ENCODE measurements at places on chromosomes 3 and 15.

DNA sequence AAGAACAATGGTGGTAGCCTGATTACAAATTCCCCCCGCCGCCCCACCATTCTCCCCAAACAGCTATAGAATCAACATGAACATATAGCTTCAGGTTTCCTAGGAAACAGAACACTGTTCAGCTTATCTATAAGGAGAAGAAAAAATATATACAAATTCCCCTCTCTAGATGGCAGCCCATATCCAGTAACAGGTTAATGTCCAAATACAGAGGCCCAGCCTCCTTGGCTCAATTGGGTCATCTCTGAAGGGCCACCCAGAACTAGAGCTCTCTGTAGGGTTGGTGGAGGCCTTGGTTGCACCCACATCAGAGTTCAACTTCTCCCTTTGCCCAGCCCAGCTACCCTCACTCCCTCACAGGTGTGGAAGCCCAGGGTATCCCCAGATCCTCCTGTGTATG lies 91.5 kb upstream of the ADAMTS17 start:
- no peak for DNase-seq

GRCh38 chr15:47959617-47960413 lies 161.0 kb upstream of the SLC24A5 start:
- DNase-seq: no peak

GRCh38 chr15:75597667-75598341 lies 18.7 kb upstream of the PTPN9 start:
- no peak for DNase-seq

- DNase-seq: no peak
Measured at GRCh38 chr3:136928240-136928639, 29.5 kb upstream of the IL20RB start.

DNA sequence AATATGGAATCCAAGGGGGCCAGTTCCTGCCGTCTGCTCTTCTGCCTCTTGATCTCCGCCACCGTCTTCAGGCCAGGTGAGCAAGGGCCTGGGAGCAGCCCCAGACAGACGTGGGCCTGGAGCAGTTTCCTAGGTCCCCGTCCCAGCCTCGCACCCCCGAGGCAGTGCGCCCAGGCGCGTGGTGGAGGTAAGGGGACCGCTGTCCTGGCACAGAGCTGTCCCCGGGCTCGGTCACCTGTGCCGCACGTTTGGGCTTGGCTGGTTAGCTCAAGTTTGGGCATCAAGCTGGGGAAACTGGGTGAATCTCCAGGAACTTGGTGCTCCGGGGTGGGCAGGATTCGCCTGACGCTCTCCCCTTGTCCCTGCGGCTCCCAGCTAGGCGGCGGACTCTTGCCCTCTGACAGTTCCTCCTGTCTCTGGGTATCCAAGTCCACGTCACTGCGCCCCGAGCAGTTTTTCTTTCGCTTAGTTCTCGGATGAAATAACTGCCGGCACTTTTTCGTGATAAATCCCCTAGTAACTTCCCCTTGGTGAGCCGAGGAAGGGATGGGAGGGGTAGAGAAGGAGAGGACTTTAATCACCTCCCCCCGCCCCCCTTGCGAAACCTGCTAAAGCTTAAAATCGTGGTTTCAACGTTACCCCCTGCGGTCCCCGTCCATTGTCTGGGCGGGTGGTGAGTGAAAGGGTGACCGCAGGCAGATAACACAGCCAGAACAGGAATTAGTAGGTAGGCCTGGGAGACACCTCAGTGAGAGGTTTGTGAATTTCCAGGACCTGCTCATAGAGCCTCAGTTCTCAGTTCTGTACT lies 901 bp downstream of the ALCAM start:
- no peak for DNase-seq

Data from T47D (cell line).